A673 (cell line): ENCODE measurements at places on chromosomes 5 and 9.

- no peak for DNase-seq
Observed at GRCh38 chr5:174849426-174849825, 125.0 kb downstream of the MSX2 start.

GRCh38 chr5:82351754-82352145 is 73.6 kb upstream of the RPS23 start:
- DNase-seq, result peak; percentile 73

- DNase-seq, result no peak
Observed at GRCh38 chr9:95134457-95134881, 183.0 kb downstream of the FANCC start.

DNA sequence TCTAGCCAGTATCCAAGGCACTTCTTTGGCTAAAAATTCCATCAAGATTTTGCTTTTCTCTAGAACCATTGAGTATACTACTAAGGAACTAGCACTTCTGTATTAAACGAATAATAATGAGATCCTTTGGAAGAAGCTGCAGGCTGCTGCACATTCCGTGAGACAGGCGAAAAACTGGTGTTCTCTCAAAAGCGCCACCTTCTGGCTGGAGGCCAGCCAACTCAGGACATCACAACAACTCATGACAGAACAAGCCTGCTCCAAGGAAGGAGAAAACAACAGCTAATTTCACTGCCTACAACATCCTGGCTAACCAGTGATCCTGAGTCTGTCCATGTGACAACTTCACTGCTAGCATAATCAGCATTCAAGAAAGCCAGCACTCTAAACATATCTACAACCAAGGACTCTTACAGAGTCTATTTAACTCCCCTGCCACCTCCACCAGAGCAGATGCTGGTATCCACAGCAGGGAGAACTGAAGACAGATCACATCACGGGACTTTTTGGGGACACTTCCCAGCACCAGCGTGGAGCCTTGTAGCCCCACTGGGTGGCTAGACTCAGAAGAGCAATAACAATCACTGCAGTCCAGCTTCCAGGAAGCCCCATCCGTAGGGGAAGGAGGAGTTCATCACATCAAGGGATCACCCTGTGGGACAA is 150.5 kb downstream of the YTHDC2 start:
- DNase-seq, result peak; percentile 80

DNA sequence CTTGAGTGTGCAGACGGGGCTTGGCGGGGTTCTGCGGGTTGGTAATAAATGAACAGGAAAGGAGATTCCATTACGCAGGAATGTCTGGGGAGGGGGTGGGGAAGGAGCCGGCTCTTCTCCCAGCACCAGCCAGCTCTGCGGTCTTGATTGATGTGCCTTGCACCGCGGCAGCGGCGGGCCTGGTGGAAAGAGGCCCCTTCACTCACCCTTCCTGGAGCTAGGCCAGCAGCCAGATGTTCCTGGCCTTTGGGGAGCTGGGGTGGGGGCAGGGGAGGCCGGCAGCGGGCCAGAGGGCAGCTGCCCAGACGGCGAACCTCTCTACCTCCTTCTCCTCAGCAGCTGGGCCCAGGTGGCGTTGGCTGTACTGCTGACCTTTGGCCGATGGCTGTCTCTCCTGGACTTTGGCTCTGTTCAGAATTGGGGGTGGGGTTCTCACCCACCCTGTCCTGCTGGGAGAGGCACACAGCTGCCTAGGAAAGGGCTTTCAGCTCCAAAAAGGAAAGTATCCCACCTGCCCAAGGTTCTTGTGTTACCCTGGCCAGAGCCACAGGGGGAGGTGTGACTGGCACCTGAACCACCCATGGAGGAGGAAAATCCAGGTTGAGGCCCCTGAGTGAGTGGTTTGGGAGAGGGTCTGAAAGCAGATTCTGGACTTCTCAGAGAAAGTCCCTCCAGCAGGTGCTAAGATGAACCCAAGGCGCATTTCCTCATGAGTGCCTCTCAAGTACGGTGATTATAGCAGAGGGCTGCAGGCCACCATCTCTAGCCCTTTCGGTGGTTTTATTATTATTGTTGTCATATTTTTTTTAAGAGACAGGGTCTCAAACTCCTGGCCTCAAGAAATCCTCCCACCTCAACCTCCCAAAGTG is 58.0 kb upstream of the SYNPO start:
- DNase-seq, result no peak

- no peak for DNase-seq
Observed at GRCh38 chr9:8686516-8686915, 886.9 kb upstream of the DMAC1 start.
